ENCODE measurements at places on chromosomes 11 and 22.

DNA sequence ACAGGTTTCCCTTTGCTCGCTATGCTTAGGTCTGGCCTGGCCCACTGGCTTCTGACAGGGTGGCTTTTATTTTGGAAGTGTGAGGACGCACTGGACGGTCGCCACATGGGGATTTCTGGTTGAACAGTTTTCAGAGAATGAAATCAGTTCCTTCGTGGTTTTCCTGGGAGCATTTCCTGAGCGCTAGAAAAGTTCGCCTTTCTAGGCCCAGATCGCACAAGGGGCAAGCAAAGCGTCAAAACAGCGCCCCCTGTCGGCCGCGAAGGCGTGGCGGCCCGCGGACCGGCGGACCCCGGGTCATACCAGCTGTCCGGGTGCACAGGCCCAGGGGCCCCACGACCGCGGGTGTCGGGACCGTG lies 12.7 kb upstream of the CYP2R1 start:
- peak; percentile 90 for DNase-seq

- DNase-seq, result peak; percentile 52
Observed at GRCh38 chr22:38412435-38413084, 42.4 kb downstream of the KCNJ4 start.

DNA sequence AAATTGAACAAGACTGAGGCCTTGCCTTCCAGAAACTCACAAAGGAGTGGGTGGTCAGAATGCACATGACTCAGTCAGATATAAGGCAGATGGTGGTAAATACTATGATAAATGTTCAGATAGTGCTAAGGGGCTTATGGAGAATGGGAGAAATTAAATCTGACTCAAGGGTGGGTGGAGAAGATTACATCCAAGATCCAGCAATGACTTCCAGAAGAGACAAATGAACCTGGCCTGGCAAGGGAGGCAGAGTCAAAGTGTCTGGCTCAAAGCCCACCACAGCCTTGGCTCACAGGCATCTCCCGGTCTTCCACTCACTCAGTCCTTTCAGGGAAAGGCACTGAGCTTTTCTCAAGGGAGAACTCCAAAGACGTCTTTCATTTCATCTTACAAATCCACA lies 6.1 kb upstream of the ZBTB16 start:
- DNase-seq, result no peak

DNA sequence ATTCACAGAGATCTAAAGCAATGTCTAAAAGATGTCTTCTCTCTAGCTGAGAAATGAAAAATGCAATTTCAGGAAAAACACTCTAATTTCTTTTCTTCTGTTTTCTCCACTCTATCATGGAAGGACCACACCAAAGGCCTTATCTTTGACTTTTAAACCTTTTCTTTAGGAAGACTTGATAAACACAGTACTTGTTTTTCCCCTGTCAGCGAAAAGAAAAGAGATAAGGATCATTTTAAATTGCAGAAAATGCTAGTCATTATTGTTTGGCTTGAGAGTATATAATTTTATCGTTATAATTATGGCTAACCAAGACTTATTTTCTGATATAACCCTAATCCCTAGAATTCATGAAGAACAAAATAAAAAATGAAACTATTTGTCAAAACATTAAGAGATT lies 462.4 kb upstream of the API5 start:
- DNase-seq, result no peak

DNA sequence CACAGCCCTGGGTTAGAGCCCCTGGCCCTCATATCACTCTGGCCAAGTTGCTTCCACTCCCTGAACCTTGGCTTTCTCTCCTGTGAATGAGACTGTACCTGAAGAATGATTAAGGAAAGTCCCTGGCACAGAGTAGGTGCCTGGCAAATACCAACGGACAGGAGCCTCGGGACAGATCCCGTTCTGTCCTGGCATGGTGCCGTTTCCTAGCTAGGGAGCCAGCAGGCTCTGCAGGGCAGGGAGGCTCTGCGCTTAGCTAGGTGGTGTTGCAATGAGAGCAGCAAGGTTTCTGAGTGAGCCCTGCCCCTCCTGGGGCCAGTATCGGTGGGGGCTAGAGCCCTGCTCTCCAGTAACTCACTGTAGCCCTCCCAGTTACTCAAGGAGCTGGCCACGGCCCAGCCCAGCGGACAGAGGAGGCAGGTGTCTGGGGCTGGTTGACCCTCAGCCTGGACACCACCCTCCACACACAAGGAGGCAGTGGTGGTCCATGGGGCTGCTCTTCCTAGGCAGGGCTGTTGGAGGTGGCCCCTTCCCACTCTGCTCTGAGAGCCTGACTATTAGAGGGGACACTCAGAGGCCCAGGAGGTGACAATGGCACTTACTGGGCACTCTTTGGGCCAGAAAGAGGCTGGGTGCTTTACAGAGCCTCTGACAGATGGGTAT lies 74.4 kb downstream of the NFAM1 start:
- no peak for DNase-seq

DNA sequence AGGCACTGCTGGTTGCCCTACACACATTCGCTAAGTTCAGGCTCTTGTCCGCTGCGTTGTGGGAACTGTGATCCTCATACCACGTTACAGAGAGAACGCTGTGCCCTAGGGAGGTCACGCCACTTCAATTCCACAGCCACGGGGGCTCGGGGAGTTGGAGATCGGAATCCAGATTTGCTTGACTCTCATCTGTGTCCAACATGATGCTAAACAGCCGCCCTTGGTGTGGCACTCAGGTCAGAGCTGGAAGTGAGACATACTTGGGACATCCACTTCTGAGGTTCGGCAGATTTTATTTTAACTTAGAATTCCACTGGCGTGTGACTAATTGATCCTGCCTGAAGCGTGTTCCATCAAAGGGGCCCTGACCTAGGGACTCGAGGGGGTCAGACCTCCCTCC lies 41.7 kb downstream of the RIBC2 start:
- no peak for DNase-seq

- no peak for DNase-seq
Observed at GRCh38 chr11:8871171-8871775, 39.7 kb upstream of the AKIP1 start.

DNA sequence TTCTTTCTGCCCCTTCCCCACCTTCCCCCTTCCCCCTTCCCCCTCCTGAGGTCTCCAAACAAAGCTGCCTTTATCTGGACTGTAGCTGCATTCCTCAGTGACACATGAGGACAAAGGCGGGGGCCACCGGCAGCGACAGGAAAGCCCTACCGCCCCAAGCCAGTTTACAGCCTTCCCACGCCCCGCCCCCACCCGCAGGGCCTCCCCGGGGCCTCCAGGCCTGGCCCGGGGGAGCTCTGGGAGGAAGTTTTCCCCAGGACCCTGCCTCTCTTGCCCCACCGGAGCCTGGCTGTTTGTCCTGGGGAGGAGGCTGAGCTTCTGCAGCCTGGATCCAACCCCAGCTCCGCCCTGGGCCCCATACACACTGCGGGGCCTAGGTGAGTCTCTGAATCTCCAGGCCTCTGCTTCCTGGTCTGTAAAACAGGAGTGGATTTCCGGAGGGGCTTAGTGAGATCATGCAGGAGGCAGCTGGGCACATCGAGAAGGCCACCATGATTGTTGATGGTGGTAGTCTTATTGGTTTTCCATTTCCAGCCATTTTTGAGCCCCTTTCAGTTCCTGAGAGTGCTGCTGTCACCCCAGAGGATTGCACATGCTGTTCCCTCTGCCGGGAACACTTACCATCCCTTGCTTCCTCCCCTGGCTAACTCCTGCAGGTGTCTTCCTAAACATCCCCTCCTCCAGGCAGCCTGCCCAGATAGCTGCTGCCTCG lies 130.7 kb downstream of the MN1 start:
- no peak for DNase-seq

DNA sequence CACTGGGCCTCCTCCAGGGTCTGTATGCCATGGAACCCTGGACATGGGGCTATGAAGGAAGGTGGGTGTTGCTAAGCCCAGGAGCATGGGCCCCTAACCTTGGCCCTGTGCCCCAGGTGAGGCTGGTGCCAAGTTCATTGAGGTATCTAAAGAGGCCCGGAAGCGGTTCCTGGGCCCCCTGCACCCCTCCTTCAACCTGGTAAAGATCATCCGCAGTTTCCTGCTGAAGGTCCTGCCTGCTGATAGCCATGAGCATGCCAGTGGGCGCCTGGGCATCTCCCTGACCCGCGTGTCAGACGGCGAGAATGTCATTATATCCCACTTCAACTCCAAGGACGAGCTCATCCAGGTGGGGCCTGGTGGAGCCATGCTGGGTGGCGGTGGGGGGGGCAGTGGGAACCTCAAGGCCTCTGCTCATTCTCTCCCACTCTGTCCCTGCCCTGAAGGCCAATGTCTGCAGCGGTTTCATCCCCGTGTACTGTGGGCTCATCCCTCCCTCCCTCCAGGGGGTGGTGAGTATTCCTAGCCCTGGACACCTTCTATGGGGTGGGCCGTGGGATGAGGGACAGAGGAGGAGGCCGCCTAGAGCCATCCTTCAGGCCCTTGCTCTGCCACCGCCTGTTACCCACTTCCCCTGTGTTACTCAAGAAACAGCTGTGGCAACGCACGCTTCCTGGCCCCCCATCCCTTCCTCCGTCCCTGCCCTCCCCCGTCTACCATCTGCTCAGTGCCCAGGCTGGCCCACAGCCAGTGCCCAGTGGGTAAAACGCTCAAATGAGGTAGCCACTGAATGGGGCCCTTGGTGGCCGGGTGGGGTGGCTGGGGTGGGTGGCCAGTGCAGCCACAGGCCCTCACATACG lies 3.0 kb downstream of the PNPLA2 start:
- DNase-seq, result no peak

DNA sequence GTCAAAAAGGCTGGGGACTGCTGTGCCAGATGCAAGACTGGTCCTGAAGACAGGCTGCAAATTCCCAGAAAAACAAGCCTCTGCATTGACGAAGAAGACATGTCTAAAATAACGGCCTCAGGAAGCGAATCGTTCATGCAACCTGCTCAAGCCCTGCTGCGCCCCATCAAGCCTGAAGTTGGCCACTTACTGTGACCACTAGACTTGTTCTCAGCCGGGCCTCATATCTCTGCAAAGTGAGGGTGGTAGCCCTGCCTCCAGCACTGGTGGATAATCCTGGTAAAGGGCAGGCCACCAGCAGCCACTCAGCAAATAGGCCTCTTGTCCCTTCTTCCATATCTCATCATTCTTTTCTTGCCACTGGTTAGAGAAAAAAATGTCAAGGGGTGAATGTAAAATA lies 11.8 kb downstream of the LTO1 start:
- no peak for DNase-seq

DNA sequence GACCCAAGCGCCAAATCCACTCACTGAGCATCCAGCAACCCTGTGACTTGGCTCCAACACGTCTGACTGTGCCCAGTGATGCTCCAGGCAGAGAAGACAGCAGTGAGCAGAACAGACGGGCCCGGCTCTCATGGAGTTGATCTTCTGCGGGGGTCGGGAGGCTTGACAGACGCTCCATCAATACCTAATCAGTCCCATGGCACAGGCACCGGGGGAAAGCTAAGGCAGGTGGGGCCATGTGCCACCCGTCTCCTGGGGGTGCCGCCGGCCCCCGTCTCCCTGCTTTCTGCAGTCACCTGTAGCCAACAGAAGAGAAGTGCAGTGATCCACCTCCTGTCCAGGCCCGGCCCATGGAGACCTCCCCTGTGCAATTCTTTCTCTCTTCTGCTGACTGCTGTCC lies 47.5 kb downstream of the LINC01488 start:
- DNase-seq, result no peak

DNA sequence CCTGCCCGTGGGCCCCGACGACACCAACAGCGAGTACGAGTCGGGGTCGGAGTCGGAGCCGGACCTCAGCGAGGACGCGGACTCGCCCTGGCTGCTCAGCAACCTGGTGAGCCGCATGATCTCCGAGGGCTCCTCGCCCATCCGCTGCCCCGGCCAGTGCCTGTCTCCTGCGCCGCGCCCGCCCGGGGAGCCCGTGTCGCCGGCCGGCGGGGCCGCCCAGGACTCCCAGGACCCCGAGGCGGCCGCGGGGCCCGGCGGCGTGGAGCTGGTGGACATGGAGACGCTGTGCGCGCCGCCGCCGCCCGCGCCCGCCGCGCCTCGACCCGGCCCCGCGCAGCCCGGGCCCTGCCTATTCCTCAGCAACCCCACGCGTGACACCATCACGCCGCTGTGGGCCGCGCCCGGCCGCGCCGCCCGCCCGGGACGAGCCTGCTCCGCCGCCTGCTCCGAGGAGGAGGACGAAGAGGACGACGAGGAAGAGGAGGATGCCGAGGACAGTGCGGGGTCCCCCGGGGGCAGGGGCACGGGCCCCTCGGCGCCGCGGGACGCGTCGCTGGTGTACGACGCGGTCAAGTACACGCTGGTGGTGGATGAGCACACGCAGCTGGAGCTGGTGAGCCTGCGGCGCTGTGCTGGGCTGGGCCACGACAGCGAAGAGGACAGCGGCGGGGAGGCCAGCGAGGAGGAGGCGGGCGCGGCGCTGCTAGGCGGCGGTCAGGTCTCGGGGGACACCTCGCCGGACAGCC lies 3.8 kb downstream of the MAPK8IP2 start:
- no peak for DNase-seq

GRCh38 chr11:64121663-64122410 lies 44.1 kb downstream of the MACROD1 start:
- DNase-seq, result no peak

DNA sequence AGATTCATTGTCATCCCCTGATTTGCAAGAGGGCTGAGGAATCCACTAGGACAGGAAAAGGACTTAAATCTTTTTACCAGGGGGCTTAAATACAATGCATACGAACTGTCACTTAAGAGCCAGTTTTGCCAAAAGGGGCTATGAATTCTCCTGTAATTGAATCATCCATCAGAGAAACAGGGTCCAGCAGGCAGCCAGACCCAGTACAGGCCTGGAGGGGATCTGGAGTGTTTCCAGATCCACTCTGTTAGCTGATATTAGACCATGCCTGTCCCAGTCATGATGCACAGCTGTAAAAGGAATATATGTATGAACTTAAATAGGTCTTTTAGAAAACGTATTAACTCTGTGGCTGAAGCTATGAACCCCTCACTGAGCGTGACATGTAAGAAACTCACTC lies 53.8 kb upstream of the PRSS23 start:
- no peak for DNase-seq

- DNase-seq, result no peak
Observed at GRCh38 chr11:8717544-8717875, 34.9 kb downstream of the RPL27A start.

DNA sequence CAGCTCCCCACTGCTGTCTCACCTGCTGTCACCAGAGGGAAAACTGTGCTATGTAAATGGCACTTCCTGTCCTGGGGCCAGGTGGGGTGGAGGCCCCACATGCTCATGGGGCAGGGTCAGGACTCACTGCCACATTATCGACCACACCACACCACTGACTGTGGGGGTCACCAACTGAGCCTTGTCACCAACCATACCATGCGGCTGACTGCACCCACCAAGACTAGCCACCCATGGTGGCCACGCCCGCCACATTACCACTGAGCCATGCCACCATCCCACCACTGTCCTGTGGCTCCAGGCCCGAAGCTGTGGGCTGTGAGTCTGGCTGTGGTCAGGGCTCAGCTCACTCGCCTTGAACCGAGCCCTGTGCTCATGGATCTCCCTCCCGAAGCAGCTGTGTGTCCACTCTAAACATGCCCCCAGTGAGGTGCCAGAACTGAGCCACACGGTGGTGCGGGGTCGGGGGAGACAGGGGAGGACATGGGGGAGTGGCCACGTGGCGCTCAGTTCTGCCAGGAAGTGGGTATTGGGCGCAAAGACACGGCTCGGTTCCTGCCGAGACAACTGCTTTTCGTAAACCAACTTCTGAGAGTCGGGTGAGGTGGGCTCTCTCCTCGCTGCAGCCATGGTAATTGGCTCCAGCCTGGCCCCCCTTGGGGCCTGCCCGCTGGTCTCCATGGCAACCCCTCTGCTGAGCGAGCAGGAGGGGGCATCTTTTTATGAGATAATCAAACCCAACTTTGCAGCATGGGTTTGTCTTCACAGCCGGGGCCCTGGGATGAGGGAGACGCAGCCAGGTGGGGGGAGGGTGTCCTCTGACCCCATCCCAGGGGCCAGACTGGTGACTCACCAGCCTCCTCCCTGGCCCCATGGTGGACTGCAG lies 23.2 kb downstream of the RTN4R start:
- DNase-seq, result peak; percentile 75

Data from CD4-positive, alpha-beta T cell treated with Interleukin-17A for 4 hours (primary cell).